Panc1 (cell line): ENCODE measurements at places on chromosomes 2 and 18. TPM values are rescaled to one million over a fixed set of nuclear protein-coding genes. Genes with fewer than 3 reads are reported as not detected.
A peak's percentile ranks its signal among the peaks of the same experiment; 100 is the strongest.

SPDYA gene
- total RNA-seq = 0.87 TPM

NRP2 gene
- 6.7 TPM for total RNA-seq

DNA sequence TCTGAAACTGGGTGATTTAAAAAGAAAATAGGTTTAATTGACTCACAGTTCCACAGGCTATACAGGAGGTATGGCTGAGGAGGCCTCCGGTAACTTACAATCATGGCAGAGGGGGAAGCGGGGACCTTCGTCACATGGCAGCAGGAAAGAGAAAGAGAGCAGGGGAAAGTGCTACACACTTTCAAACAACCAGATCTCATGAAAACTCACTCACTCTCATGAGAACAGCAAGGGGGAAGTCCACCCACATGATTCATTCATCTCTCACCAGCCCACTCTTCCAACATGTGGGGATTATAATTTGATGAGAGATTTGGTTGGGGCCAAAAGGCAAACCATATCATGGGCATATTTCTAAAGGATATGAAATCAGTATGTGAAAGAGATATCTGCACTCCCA lies 12.0 kb upstream of the ARHGAP15 start:
- no peak for DNase-seq

GRCh38 chr2:8267048-8267447 lies 414.8 kb upstream of the ID2 start:
- DNase-seq = no peak

- no peak for DNase-seq
Measured at GRCh38 chr18:49717617-49718016, 95.7 kb downstream of the ACAA2 start.

SERPINB13 gene
- total RNA-seq = not detected

- DNase-seq = no peak
Measured at GRCh38 chr2:37394796-37395555, 50.5 kb downstream of the QPCT start.

DNA sequence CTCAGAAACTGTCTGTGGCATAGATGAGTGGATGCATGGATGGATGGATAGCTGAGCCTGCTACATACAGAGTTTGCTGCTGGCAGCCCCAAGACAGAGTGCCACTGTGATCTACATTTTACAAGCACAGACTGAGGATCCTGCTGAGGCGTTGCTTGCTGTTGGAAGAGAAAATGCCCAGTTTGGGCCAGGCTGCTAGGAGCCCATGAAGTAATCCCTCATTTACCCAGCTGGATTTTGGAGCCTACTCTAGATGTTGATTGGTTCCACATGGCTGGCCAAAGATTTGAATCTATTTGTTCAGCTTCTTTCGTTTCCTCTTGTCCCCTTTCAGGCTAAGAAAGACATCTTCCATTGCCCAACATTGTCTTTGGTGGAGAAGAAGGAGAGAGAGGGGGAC lies 261.3 kb downstream of the CLIP4 start:
- no peak for DNase-seq

MC5R gene
- total RNA-seq = not detected

CCDC88A gene
- total RNA-seq = 99.8 TPM

DNA sequence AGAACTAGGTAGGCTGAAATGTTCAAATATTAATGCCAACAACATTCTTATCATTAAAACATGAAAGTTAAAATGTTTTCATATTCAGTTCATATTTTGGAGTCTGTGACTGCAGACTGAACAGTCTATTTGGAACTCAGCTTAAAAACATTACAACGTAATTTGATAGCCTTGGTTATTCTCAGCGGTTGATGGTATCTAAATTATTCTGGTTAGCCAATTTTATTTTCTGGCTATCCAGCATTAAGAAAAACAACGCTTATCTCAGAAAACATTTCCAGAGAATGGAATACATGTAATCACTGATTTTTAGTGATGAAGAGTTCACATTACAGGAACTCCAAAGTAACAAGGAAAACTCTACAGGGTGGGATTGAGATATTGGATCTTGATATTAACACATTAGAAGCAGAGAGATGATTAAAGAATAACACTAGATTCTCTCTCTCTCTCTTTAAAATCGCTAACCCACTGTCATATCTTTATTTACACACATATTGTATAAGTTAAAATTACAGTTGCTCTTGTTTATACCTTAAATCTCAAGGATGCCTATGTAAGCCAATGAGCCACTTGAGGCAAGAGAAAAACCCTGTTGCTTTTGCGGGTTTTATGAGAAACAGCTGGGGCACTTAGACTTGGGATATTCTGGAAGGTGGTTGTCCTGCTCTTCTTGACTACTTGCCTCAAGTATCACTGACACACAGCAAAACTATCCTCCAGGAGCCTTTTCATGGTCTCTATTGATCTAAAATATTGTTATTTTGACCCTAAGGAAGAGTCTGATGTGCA lies 84.9 kb downstream of the ICOS start:
- no peak for DNase-seq

DNA sequence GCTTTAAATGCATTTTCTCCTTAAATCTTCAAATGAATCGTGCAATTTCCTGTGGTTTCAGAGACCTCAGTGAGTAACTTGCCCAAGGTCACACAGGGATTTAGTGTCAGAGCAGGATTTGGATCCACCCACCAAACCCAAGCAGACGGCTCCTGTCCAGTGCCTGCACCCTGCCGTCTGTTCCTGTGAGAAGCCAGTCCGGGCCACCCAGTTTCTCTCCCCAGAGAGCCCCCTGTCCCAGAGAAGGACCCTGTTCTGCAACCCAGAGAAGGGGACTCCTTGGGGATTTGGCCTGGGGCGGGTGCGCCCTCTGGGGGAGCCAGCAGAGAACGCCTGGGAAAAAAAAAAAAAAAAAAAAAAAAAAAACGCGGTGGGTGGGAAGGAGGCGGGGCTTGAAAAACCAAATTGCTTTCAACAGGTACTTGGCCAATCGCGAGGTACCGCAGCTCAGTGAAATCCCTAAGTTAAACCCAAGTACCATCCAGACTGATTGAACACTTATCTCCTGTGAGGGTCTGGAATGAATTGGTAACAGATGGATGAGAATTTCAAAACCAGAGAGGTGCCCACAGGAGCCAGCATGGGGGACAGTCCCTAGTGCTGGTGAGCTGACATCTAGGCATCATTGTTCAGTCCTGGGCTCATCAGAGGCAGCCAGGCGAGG lies 30.9 kb upstream of the REEP1 start:
- peak; percentile 8 for DNase-seq

RAD51AP2 gene
- not detected for total RNA-seq

DSEL gene
- 6.8 TPM for total RNA-seq

CHST10 gene
- total RNA-seq = 22.0 TPM

DNA sequence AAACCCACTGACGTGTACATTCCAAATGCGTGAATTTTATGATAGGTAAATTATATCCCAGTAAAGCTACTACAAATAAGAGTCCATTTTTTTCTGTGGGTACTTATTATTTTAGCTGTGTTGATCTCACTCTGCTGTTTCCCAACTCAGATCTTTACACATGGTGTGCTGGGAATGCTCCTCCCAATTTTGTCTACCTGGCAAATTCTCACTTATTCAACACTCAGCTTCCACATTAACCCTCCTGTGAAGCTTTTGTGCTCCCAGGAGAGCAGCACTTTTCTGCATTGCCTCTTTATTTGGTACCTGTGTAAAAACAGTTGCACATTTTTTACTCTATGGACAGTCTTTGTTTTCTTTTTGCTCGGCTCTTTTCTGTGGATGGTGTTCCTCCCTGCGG lies 38.6 kb upstream of the ATP5MC3 start:
- DNase-seq = no peak

ANKRD30BL gene
- total RNA-seq = not detected

ILKAP gene
- 49.9 TPM for total RNA-seq

DNA sequence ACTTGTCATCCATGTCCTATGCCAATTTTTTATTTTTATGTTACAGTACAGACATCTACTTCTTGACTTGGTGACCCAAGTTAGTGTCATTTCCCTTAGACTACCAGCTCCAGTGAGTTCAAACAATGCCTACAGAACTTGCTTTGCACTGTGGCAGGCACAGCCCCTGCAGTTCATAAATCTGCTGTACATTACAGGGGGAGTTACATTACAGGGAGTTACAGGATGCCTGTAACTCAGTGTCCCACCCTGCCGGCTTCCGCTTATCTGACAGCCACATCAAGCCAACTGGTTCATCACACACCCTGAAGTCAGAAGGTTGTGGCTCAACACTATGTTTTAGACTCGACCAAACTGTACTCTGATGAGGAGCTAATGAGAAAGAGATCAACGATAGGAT lies 7.8 kb upstream of the NPAS2 start:
- no peak for DNase-seq

- DNase-seq = no peak
Measured at GRCh38 chr2:177396703-177397460, 4.3 kb downstream of the AGPS start.

CYP26B1 gene
- 12.3 TPM for total RNA-seq

DNA sequence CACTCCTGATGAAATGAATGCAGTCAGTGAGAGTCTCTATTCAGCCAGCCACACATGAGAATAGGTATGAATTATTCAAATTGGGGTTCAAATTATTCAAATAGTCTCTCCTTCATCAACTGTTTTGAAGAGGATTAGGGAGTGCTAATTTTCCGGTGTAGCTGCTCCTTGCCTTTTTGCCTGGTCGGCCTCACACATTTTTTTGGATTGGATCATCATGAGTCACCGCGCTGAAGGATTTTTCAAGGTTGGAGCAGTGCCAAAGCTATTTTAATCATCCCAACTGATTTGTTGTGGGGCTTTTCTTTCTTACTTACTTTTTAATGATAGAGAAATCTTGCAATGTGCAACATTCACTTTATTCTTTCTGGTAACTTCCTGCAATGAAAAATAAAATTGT lies 2.4 kb upstream of the DTNA start:
- peak; percentile 67 for DNase-seq

- DNase-seq = no peak
Measured at GRCh38 chr18:58937887-58938267, 73.2 kb downstream of the ZNF532 start.

DNA sequence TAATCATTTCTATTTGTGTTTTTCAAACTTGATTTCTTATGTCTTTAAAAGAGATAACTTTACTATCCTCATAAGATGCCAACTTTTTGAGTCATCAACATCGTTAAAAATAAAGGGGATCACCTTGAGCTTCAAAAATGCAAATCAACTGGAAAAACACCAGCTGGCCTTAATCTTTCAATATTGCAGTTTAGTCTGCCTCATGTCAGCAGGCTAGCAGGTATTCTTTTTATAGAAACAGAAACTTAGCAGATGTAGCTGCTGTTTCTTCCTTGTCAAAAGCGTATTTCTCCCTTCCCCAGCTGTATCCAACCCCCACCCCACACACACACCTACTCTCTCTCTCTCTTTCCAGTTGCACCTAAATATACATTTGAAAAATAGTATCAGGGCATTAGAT lies 154.1 kb upstream of the ZNF804A start:
- no peak for DNase-seq

DNA sequence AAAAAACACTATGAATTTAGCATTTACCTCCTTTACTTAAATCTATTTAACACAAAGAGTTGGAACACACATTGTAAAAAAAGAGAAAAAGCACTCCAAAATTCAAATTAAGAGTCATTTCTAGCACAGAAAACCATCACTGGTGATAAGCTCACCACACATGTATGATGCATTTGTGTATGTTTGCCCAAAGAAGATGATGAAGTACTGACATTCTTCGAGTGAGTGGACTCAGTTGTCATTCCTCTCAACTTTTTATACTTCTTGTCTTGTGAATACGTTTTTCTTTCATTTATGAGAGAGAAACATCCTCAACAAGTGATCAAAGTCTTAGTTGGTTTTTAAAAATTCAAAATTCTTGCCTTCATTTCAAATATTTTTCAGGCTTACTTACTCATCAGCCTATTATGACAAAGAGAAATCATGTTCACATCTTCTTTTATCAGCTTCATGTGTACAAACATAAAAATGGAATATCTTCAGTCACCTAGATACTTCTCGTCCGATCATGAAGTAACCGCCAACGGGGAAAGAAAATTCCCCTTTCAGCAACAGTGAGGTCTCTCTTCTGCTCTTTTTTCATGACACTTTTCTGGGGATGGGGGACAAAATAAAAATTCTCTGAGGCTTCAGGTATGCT lies 1.5 kb downstream of the DSEL start:
- DNase-seq = no peak

AP1S3 gene
- total RNA-seq = 66.3 TPM

KIAA2012 gene
- not detected for total RNA-seq

CLIP4 gene
- total RNA-seq = 43.0 TPM

- no peak for DNase-seq
Measured at GRCh38 chr2:226873051-226873620, 37.3 kb downstream of the RHBDD1 start.

DNA sequence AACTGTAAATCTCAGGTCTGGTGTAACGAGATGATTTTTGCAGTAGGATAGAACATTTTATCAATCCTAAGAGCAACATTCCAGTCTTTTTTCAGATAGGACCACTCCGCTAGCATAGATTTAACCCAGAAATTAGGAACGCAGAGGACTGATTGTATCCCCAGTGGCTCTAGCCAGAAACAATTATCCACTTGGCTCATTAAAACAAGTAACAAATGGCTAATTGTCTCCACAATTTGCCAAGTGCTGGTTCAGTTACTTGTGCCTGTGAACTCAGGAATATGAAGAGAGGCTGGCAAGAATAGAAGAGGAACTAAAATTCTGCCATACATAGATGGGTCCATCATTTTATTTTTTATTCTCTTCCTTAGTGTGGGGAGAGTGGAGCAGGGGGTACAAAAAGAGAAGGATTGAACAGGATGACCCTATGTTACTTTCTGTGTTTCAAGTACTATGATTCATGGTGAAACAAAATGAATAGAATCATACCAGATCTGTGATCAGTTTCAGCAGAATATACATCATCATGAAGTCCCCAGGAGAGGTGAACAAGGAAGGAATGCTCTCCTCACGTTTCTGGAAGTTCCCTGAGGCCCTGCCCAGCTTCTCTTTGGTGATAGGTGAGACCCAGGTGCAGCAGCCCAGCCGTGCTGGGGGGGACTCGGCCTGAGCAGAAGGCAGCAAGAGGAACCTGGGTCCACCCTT lies 121.6 kb downstream of the ARL4C start:
- no peak for DNase-seq

GRCh38 chr2:55718165-55719008 lies 24.7 kb upstream of the PNPT1 start:
- peak; percentile 39 for DNase-seq

DNA sequence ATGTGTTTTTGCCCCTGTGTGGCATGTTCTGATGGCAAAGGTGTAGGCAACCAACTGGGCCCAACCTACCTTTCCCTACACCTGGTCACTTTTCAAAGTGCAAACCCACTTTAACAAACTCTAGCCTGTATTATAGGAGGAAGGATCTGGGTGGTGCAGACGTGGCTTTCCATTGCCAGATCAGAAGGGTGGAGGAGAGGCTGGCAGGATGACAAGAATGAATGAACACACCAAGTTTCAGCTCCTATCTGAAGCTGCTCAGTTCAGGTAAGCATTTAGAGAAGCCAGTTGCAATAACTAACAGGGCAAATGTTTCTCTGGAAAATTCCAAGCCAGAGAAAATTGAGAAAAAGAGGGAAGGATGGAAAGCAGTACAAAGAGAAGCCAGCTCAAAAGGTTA lies 707 bp upstream of the SERPINB7 start:
- no peak for DNase-seq

DNA sequence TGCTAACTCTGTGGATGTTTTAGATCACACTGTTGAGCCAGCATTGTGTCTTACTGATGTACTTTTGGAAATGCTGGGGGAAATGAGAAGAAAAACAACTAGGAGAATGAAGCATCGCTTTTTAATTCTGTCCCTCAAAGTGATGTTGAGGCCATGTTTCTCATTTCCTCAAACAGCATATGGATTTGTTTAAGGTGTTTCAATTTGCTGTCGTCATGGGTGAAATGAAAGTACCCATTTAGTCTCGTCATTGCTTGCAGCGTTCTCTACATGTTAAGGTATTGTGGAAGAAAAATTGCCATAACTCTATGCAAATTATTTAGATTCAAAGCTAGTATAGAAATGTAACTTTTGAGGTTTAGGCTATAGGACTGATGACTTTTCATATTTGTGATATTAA lies 151.3 kb downstream of the KCTD1 start:
- no peak for DNase-seq
